ENCODE measurements at places on chromosomes 3 and 15. TPM values are rescaled to one million over a fixed set of nuclear protein-coding genes. Genes with fewer than 3 reads are reported as not detected.

SERPINI2 gene
- 1.7 TPM for polyA plus RNA-seq

C3orf85 gene
- not detected for polyA plus RNA-seq

ISL2 gene
- polyA plus RNA-seq = not detected

MASP1 gene
- polyA plus RNA-seq = 0.19 TPM

TMEM202 gene
- not detected for polyA plus RNA-seq

EPHB1 gene
- 19.1 TPM for polyA plus RNA-seq

RABL3 gene
- 14.7 TPM for polyA plus RNA-seq

POTEB3 gene
- polyA plus RNA-seq = not detected

UBA5 gene
- polyA plus RNA-seq = 74.0 TPM

CAMK2N2 gene
- 2.8 TPM for polyA plus RNA-seq

GRAMD2A gene
- 3.2 TPM for polyA plus RNA-seq

RASGRF1 gene
- polyA plus RNA-seq = 11.0 TPM

CIB2 gene
- polyA plus RNA-seq = 32.4 TPM

GABRR3 gene
- not detected for polyA plus RNA-seq

HIGD2B gene
- not detected for polyA plus RNA-seq

KLHL6 gene
- polyA plus RNA-seq = not detected

ROPN1 gene
- not detected for polyA plus RNA-seq

PCNP gene
- 280 TPM for polyA plus RNA-seq

DPPA4 gene
- polyA plus RNA-seq = 1.2 TPM

TRMT10C gene
- polyA plus RNA-seq = 42.1 TPM

CLDN1 gene
- 1.3 TPM for polyA plus RNA-seq

CNTN6 gene
- 1.7 TPM for polyA plus RNA-seq

GRK7 gene
- polyA plus RNA-seq = 0.16 TPM

GPR149 gene
- 10.7 TPM for polyA plus RNA-seq
